ENCODE measurements at places on chromosomes 1 and 21.

DNA sequence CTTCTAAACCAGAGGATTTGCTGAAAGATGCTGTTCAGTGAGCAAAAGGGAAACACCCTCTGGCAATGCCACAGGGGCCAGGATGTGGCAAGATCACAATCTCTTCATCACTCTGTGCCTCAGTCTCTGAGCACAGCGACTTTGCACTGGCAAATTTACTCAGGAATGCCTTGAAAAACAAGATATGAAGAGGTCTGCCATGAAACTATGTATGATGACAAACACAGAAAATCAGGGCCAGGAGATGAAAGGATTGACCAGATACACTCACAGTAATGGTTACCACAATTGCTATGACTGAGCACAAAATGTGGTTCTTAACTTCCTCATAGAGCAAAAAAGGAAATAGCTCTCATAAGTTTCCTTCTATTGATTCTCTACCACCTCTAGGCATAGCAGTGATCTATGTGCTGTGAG is 5.8 kb downstream of the TTC13 start:
- no peak for DNase-seq

DNA sequence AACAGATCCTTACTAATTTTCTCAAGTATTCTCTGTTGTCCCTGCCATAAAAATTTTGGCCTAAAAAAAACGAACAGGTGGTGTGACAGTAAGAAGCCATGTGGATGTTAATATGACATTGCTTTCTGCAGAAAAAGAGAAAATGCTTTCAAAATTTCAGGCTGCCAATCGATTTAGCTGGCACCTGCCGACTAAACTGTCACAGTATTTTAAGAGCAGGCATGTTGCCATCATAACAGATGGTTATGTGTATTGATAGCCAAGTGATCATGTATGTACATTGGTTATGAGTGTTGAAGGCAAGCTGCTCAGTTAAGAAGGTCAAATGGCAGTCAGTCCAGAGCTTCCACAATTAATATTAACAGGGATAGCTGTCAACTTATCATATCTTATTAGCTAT is 1017.0 kb downstream of the MRPL39 start:
- no peak for DNase-seq

DNA sequence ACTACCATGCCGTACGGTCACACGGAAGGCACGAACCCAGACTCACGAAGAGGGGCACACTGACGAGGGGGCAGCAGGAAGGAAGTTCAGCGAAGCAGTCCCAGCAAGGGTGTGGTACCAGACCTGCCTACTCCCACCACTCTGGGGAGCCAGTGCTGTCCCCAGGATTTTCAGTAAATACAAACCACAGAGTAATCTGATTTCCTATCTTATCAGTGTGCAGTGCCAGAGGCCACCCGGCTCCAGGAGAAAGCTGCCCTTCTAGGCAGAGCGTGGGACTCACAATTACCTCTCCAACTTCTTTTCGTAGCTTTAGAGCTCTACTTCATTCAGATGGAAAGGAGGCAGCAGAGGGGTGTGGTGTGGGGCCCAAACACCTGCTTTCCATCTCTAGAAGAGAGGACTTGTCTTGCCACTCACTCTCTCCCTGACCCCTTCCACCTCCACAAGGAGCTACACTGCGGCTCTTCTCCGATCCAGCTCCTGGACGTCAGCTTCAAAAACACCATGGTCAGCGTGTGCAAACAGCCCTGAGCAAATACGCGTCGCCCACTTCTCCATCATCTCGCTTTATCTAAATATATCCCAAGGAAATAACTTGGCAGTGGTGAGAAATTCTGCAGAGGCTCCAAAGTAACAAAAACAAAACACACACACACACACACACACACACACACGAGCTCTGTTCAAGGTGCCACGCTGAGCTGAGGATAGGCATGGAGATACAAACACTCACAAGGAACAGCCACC is 98.5 kb downstream of the MRPL37 start:
- DNase-seq, result no peak

GRCh38 chr1:212225871-212226302 is 59.3 kb upstream of the PPP2R5A start:
- no peak for DNase-seq

GRCh38 chr1:11691302-11691914 is at the start of gene DRAXIN:
Gene DRAXIN, plus strand, starts transcription at chr1:11691710. Its CDS starts 14,549 bp downstream, at chr1:11706259.
- no peak for DNase-seq

- DNase-seq, result peak; percentile 5
Observed at GRCh38 chr1:110746644-110747259, 72.0 kb upstream of the KCNA3 start.

- no peak for DNase-seq
Observed at GRCh38 chr1:51867479-51868232, 10.9 kb downstream of the NRDC start.

DNA sequence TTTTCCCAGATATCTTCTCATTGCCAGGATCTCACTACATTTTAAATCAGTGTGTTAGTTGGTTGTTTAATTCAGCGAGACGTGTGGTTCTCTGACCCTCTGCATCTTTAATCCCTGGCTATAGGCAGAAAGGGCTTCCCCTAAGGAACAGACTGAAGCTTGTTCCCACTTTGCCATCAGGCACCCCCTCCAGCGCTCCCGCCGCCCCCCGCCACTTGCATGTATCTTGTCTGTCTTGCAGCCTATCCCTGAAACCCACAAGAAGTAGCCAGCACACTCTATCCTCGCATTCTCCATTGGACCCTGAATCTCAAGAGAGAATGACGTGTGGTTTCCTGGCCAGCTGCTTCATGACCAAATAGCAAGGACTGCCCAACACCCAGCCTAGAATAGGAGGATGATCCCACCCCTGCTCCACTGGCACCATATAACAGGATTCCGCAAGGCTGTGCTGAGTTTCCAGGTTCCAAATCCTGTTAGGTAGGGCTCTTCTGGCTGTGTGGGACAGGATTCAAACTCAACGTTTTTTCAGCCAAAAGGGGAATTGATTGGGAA is 7.8 kb downstream of the CLDN19 start:
- no peak for DNase-seq

DNA sequence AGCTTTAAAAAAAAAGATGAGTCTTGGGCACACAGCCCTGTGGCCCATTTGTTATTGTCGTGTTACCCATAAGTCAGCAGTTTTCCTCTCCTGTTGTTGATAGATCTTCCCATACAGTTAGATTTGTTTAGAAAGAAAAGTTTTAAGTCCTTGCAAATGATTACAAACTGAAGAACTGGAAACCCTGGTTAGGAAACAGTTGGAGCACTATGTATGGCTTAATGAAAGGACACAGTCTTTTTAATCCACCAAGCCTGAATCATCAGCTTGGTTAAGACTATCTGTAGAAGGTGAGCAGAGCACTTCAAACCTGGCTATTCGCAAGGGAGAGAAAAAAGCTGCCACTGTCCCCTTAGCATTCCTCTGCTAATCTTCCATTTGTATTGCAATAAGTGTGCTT is 241.0 kb downstream of the DISC1 start:
- DNase-seq, result no peak

DNA sequence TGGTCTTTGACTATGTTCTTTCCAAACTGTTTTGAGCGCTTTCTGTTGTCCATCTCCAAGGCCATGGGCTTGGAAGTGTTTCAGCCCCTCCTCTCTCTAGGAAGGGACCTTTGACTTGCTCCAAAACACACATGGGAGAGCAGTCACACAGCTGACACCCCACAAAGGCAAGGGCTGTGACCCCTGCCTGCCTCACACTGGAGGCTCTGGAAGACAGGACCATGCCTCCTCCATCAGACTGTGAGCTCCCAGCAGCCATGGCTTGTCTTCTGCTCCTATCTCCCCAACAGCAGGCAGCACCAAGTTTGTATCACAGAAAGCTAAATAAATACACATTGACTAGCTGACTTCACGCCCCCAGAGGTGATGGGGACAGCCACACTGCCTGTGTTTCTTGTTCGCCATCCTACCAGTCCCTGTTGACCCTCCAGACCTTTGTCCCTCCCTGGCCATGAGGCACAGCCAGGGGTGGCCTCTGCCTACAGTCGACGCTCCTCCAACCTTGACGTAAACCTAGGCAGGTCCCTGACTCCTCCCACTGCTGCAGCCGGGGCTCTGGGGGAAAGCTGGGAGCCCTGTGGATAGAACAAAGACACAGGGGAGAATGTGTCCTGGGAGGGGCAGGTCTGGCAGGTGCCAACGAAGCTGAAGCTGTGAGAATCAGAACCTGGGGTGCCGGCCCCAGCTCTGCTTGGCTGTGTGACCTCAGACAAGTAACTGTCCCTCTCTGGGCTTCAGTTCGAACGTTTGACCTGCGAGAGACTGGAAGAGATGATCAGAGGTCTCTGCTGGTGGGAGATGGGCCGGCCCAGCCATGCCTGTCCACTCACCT is 4.8 kb downstream of the PLA2G2F start:
- DNase-seq, result no peak

DNA sequence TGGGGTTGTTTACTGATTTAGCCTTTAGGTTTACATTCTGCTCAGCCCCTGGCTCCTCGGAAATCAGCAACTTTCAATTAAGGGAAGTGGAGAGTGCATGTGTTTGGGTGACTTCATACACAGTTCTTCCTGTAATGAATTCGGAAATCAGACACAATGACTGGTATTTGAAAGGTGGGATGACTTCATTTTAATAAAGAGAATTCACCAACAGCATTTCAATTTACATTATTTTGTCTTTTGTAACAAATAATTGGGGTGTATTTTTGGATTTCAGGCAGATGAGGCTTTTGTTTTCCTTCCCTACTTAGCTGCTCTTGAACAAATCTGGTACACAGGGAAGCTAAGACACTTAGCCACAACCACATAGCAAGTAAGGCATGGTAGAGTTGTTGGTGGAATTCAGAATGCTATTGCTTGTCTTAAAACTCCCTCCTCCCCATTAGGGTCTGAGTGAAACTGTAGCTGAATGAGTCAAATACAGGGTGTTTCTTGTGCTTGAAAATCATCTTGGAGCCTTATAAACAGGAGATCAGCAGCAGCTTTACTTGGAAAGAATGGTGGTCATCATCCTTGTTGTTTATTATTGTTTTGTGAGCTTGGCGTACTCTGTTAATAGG is 917 bp downstream of the STX12 start:
- no peak for DNase-seq

DNA sequence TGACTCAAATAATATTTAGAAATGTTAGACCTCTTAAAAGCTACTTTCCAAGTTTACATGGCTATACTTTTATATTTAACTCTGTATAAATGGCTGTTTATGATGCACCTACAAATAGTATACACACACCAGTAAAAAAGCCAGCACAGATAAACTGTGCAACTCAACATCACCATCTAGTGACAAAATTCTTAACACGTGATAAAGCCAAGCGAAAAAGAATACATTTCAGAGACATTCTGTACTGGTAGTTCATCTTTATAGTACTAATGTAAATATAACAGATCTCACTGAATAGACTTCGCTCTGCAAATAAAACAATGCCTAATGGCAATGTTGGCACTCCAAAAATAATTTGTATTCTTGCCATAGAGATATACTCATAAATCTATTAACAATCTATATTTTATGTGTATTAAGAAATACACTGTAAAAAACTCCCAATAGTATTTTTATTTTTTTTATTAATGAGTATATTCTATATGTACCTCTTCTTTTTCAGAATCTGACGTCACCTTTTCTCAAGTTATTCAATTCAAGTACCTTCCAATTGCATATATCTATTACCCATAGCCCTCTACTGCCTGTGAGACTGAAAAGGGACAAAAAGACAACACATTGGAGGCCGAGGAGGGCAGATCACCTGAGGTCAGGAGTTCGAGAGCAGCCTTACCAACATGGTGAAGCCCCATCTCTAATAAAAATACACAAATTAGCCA is 100.2 kb downstream of the DPYD start:
- peak; percentile 13 for DNase-seq

- DNase-seq, result no peak
Observed at GRCh38 chr1:99365141-99365540, 100.8 kb downstream of the PLPPR4 start.

- DNase-seq, result no peak
Observed at GRCh38 chr21:43744725-43745124, 25.8 kb downstream of the PDXK start.

- DNase-seq, result no peak
Observed at GRCh38 chr1:176522310-176522845, 59.4 kb downstream of the PAPPA2 start.

DNA sequence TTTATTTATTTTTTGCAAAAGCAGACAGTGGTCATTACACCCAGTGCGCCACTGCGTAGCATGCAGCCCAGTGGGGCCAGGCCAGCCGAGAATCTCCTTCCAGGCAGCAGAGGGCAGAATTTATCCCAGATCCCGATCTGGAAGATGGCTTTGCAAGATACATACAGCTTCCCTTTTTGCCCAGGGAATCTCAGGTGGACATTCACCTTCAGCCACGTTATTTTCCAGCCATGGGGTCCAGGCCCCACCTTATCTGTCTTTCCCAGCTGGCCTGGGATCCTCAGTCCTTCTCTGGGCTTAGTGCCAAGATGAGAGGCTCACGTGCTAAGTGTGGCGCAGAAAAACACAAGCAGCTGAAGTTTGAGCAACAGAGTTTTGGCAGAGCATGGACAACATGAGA is 123.6 kb downstream of the AJAP1 start:
- no peak for DNase-seq

DNA sequence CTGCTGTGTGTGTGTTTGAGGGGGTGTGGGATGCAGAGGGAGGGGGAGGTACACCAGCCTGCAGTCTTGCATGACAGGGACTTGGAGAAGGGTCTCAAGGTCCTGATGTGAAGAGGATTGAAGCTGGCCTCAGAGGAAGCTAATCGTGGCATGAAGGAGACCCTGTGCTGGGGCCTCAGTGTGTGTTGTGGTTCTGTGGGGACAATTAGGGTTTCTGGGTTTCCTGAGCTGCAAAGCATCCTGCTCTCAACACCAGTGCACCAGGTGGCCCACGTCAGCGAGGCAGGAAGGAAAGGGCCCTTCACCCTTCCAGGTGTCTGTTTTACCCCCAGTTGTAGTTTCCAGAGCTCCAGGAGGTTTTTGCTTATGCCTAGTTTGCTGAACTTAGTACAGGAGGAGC is 52.8 kb downstream of the TENT5C start:
- no peak for DNase-seq

- peak; percentile 60 for DNase-seq
Observed at GRCh38 chr1:183543619-183544204, 46.5 kb downstream of the NCF2 start.

- DNase-seq, result no peak
Observed at GRCh38 chr1:213600879-213601278, 386.9 kb upstream of the PROX1 start.

GRCh38 chr1:2258122-2258681 is 30.1 kb downstream of the SKI start:
- DNase-seq, result no peak

- no peak for DNase-seq
Observed at GRCh38 chr1:117694543-117694942, 88.7 kb downstream of the TENT5C start.

Measured in fibroblast of the conjunctiva (primary cell).